ENCODE measurements at places on chromosomes 16 and 17.

DNA sequence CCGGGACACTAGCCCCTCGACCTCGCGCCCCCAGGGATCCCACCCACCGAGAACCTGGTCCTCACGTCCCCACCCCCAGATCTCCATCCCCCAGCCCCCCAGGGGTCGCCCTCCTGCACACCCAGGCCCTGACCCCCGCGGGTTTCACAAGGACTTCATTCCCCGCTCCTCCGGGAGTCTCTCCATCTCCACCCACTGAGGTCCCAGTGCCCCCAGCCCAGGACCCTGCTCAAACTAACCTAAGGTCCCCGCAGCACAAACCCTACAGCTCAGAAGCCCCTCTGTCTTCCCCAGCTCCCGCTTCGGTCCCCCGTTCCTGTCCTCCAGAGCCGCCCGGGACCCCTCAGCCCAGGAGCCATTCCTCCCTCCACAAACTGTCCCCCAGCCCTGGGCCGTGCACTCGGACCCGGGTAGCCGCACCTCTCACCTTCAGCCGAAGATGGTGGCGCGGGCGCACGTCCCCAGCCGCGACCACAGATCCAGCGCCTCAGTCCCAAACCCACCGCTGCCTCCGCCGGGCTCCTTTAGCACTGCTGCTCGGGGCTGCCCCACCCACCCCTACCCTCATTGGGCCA is at the start of gene MYH10:
Gene MYH10, minus strand, starts transcription at position 499 of the 575 bp plus-strand sequence. CDS start 7,479 bp downstream, outside the sequence.
- no peak for DNase-seq

DNA sequence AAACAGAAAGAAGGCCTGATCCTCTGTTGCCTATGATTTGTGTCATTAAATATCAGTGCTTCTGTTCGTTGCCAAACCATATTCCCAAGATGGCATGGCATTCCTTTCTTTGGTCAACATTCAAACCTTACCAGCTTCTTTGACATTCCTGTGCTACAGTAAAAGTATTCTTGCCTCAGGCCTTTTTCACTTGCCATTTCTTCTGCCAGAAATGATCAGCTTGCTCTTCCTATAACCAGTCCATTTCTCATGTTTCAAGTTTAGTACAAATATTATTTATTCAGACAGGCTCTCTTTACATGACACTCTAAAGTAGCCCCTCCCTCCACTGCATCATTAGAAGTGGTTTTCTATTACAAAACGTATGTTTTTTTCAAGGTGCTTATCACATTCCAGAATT is 278.3 kb downstream of the KCNJ2 start:
- DNase-seq, result no peak

DNA sequence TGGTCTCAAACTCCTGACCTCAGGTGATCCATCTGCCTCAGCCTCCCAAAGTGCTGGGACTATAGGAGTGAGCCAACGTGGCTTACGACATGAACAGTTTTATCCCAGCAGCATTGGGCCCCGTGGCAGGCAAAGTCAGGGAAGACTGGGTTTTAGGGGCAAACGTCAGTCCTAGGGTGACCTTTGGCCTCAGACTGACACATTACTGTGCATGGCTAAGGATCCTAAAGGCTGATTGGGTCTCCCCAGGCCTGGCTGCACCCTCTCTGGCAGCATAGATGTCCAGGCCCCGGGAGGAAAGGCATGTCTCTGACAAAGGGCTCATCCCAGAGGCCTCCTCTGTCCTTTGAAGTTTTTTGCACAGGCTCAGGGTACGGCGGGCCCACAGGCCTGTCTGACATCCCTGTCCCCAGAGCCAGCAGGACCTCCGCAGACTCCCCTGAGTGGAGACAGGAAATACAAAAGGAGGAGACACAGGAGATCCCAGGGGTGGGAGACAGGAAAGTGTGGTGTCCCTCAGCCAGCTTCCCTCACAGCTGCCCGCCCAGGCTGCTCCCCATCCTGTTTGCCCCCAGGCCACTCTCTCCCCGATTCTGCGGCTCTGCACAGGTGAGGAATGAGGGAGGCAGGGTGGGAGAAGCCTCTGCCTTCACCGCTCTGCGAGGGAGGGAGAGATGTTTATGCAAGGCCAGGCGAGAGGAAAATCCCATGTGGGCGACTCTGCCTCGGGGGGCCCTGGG is 54.5 kb upstream of the MTSS2 start:
- DNase-seq, result no peak

GRCh38 chr16:14240219-14240843 is 169.2 kb downstream of the MRTFB start:
- no peak for DNase-seq

DNA sequence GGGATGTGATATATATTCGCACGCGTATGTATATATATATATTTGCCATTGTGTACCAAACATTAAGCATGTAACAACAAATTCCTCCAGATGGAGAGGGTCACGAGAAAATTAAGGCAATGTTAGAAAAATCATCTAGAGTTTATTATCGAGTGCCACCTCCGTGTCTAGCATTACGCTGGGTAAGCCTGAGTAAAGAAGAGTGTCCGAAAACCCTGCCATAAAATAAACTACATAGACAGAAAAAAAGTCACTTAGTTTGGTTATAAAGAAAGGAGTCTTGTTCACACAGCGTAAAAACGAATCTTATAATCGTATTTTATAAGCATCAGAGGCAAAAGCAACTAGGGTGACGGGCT is 644 bp upstream of the RHOT1 start:
- DNase-seq, result no peak

DNA sequence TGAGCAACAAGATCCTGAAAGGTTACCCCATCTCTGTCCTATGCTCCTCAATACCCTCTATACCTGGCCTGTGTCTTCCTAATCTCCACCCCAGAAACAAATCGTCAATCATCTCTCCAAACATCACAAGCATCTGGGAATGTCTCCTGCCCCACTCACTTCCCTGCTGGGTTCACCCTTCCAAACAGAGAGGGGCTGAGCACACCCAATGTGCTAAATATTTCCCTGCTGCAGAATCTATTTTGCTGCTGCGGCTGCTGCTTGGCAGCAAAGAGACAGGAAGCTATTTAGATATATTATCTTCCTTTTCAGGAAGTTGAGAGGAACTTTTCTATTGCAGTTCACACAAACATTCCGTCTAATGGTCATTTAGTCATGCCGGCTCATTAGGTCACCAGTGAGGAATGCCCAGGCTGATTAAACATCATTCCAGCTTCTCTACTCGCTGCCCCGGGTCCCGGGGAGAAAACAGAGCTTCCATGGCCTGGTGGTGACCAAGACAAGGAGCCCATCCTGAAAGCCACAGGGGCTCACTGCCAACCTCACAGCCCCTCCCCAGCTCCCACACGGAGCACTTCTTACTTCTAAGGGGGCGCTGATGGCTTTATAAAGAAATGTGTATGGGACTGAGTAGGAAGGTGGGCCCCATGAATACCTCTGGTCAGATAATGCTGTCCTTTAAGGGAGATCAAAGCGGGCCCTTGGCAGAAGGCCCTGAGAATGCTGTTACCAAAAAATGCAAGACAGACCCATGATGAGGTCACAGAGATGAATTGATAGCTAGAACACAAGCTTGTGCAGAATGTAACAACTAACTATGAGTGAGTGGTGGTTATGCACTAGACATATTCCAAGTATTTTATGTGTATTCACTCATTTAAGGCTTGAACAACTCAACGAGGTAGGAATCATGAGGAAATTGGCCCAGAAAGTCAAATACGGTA is 218.3 kb downstream of the SOX9 start:
- DNase-seq, result no peak

DNA sequence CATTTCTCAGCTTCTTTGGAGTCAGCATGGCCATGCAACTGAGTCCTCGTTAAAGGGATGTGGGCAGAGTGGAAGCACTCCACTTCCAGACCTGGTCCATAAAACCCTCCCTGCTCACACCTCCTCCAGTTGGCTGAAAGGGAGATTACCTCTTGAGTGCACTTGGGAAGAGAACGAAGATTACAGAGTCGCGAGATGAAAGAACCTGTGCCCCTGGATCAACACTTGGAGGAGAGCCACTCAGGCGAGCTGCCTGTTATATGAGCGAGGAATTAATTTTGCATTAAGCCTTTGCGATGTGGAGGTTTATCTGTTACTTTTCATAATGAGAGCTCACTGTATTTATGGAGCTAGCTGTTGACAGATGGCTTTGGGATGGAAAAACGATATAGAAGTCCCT is 147.9 kb downstream of the MAF start:
- DNase-seq, result no peak
